ENCODE measurements at places on chromosomes 4 and X.

- DNase-seq = no peak
Measured at GRCh38 chr4:38139187-38139586, 179.0 kb downstream of the PTTG2 start.

DNA sequence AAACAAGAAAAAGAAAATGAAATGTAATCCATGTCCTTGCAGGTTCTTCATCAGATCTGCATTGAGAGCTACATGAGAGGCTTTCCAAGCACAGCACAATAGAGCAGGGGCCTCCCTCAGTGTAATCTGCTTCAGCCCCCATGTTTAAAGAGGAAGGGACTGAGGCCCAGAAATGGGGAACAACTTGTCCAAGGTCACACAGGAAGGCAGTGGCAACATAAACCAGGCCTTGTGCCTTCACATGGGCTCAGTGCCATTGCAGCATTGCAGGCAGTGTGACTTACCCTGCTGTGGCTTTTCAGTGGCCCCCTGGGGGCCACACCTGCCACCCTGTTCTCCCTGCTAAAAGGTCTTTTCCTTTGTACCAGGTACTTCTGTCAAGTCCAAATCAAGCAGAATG is 20.9 kb upstream of the CD99L2 start:
- DNase-seq = no peak

GRCh38 chr4:15778289-15779241 is at the start of gene CD38:
CD38 (plus strand) TSS chr4:15778328; CDS start chr4:15778415, 87 bp downstream.
- DNase-seq = no peak

- DNase-seq = no peak
Measured at GRCh38 chr4:110124711-110125110, 73.7 kb downstream of the ELOVL6 start.

GRCh38 chrX:149830192-149830873 is 48.6 kb downstream of the MAGEA9 start:
- DNase-seq = no peak

DNA sequence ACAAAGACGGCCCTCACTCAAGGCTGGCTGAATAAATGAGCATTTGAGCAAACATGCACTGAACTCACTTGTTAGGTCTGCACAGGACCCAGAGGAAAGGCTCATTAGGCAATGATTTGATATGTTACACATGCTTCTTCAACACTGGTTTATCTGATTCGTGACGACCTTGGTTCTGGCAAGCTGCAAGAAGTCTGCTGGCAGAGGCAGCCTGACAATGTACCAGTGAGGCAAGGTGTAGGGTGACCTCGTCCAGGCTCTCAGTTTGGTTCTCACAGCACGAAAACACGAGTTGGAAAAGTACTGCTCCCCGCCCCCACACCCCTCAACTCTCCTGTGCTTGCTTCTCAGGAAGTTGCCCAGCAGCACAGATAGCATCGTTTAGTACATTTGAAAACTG is 63.1 kb upstream of the CITED1 start:
- DNase-seq = no peak

DNA sequence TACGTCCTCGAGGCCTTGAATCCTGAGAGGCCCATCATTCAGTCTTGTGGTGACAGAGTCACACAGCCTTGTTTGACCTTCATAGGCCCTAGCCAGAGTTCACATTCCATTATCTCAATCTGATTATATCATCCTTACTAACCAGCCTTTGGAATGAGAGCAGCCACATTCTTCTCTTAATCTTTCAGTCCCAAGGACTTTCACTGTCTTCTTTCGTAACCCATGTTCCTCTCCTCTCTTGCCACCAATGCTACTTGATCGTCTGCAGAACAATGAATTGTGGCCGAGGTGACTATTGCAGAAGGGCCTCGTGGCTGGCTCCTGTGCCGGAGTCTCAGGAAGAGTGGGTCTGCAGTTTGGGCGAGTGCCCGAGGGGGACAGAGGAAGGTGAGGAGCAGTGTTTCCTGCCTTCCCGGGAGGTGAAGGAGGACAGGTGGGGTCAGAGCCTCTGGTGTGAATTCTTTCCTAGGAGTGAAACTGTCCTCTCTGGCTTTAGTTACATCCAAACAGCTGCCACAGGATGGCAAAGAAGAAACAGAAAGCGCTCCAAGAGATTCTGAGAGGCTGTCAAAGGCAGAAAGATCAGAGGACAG is 94.6 kb downstream of the LIMCH1 start:
- DNase-seq = no peak

GRCh38 chr4:5724377-5724776 is 13.4 kb downstream of the EVC start:
- no peak for DNase-seq

DNA sequence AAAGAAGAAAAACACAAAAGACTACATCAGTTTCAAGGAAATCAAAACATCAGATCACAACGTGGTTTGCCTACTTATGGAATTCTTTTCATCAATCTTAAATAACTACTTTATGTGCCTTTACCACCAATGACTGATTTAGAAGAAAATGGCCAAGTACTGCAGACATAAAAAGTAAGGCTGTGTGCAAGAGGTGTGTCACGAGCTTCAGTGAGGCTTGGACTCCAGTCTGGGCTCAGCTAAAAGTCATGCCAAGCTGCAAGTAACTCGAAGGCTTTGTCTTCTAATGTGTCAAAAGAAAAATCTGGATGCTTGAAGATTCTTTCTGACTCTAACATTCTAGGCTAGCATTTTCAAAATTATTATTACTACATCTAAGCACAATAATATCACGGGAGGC is 17.0 kb downstream of the PRSS12 start:
- DNase-seq = no peak

DNA sequence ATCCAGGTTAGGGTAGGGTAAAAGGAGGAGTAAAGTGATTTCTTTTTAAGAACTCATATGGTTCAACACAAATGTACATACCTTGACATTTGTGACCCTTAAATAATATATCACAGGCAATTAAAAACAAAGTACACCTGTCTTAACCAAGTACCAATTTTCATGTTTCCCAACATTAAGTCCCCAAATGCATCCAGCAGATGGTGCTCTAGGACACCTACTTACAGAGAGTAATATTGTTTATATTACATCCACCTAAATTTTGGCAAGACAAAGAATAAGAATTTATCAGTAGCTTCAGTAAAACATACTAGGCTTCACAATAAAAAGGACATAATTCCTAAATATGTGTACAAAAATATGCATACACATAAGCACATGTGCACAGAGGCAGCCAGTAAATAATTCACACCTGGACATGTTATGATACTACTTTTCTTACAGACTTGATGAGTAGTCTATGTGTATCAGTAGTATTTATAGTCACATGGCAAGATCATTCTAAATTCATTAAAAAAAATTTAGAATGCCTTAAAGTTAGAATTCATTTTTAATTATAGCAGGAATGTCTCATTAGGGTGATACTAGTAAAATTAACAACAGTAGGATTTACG is 219.7 kb downstream of the DCLK2 start:
- no peak for DNase-seq

- no peak for DNase-seq
Measured at GRCh38 chr4:76737771-76738085, 160.2 kb downstream of the SOWAHB start.

DNA sequence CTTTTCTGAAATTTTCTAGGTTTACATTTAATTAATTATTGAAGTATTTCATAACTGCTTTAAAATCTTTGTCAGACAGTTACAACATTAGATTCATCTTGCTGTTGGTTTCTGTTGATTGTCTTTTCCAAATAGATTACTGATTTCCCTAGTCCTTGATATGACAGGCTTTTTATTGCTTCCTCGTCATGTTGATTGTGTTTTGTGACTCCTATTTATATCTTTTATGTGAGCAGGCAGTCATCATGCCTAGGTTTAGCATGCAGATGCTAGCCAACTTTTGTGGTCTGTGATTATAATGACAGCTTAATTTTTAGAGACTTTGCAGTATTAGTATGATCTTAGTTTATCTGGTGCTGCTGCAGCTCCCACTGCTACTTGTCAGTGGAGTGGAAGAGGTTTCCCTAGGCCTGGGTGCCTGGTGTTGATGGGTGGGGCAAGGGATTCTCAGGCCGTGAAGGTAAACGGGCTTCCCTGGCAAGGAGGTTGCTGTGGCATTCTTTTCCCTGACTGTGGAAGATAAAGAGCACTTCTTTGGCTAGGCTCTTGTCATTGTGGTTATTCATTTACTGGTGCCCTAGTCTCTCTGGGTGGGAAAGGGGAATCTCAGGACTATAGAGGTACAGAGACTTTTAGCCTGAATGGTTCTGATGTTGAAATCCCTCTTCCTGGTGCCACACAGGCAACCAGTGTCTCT is 65.7 kb downstream of the SERPINA7 start:
- no peak for DNase-seq

DNA sequence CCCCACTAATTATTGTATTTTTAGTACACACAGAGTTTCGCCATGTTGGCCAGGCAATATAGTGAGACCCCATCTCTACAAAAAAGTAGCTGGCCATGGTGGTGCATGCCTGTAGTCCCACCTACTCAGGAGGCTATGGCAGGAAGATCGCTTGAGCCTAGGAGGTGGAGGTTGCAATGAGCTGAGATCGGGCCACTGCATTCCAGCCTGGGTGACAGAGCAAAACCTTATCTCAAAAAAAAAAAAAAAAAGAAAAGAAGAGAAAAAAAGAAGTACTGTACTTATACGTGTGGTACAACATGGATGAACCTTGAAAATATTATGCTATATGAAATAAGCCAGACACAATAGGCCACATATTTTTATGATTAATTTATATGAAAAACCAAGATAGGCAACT is 9.9 kb upstream of the WDR45 start:
- DNase-seq = no peak

DNA sequence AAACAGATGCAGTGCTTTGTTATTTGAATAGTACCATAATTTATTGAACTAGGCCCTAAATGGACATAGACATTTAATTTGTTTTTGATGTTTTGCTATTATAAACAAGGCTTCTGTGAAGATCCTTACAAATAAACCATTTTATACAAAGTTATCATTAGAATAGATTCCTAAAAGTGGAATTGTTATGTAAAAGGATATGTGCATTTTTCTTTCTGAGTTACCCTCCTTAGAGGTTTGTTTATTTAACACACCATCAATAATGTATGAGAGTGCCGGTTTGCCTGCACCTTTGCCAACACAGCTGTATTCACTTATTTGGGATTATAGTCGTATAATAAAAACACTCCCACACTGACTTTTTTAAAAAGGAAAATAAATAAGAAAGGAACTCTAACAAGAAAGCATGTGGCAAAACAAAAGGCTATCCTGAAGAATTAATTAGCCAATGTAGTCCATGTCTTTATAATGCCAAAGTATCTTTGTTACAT is 84.8 kb downstream of the PAK3 start:
- DNase-seq = no peak

DNA sequence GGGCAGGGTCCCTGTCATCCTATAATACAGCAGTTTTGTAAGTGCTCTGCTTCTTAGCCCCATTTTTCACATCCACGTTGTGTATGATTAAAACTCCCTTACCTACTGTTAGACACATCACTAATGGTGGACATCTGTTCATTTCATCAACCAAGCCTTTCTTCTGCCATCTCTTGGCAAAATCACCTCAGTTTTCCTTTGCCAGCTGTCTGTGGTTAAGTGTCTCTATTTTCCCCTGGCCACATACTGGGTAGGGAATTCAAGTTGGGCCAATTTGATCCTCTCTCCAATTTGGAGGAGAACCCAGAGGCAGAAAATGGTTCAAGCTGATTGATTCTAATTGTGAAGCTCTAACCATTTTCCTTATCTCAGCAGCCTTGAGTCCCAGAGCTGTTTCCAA is 436.1 kb downstream of the PCDH7 start:
- DNase-seq = no peak

- DNase-seq = no peak
Measured at GRCh38 chrX:68571610-68572311, 72.9 kb downstream of the YIPF6 start.

DNA sequence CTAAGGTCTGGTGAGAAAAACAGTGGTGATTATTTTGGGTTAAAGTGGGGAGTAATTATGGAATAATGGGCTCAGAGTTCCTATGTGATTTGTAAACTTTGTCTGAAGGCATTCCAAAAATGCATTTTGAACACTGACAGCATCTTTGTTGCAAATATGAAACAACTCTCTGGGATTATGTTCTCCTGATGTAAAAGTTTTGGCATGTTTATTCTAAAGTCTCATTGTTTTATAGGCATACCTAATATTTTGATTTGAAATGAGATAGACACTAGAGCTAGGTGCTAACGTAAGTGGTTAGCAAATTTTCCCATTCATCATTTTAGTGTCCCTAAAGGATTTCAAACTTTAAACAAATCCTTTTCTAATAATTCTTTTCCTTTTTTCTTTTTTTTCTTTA is 140.9 kb upstream of the ANXA3 start:
- DNase-seq = no peak

GRCh38 chrX:68686097-68686977 is 38.9 kb downstream of the STARD8 start:
- no peak for DNase-seq

DNA sequence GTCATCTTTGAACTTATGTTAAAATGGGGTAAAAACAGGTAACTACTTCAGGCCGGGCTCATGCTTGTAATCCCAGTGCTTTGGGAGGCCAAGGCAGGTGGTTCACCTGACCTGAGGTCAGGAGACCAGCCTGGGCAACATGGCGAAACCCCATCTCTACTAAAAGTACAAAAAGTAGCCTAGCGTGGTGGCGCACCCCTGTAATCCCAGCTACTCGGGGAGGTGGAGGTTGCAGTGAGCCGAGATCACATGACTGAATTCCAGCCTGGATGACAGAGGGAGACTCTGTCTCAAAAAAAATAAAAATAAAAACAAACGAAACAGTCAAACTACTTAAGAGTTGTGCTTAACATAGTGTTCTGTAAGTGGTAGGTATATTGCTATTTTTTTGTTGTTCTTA is 2.5 kb downstream of the DDX3X start:
- no peak for DNase-seq

- no peak for DNase-seq
Measured at GRCh38 chrX:74349387-74349786, 45.4 kb downstream of the ZCCHC13 start.

DNA sequence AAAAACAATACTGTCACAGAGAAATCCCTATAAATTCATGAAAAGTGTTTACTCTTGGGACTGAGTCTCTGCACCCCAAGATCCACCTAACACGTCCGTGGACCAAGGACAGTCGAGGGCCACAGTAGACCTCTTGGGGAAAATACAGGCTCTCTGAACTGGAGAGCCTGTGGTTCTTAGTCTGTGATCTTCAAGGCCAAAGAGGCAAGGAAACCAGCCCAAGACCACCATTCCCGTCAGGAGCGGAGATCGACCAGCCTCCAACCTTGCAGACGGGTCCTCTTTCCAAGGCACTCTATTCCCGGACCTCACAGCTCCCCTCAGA is 1.6 kb upstream of the APBB2 start:
- no peak for DNase-seq

- no peak for DNase-seq
Measured at GRCh38 chrX:13761606-13762414, 27.3 kb downstream of the OFD1 start.

GRCh38 chr4:89363786-89364185 is 56.2 kb upstream of the GPRIN3 start:
- no peak for DNase-seq

- DNase-seq = no peak
Measured at GRCh38 chr4:148565801-148566200, 123.6 kb upstream of the NR3C2 start.

- DNase-seq = no peak
Measured at GRCh38 chrX:86295293-86295692, 147.0 kb downstream of the DACH2 start.
